ENCODE measurements at places on chromosomes 3 and 15.
A peak's percentile ranks its signal among the peaks of the same experiment; 100 is the strongest.

GRCh38 chr15:70050970-70051369 lies 46.7 kb downstream of the TLE3 start:
- DNase-seq = no peak

GRCh38 chr3:182925330-182925943 lies 54.9 kb downstream of the DCUN1D1 start:
- DNase-seq = no peak

DNA sequence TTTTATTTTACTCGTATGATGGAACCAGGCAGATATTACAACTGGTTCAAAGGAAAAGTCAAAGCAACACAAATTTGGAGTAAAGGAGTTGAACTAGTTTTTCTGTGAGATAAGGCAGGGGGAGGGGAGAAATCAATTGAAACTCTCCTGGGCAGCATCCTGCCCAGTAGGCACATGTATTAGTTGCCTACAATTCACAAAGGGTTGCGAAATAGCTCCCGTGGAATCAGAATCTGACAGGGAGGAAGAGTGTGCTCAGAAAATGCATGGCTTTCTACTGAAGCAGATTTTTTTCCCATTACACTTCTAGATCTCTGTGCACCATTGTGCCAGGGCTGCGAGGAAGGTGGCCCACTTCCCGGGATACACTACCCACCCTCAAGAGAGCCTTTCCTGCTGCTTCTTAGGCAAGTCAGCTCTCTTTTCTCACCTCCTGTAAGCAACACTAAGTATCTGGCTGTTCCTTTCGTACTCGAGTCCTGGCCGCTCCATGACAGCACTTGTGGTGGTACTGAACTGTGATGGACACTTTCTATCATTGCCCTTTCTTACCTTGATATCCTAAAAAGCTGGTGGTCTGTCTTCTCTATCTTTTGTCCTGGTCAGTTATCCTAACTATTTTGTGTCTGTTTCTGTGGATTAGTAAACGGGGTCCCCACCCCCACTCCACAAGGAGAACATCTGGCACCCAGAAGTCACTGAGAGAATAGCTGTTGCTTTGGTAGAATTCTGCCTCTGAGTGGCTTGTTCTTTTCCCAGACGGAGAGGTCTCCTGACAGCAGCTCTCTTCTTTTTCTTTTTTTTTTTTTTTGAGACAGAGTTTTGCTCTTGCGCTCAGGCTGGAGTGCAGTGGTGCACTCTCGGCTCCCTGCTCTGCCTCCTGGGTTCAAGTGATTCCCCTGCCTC lies 74.8 kb downstream of the RPL39L start:
- DNase-seq = peak; percentile 53

GRCh38 chr3:66153481-66154443 lies 67.0 kb upstream of the SLC25A26 start:
- DNase-seq = no peak

- DNase-seq = no peak
Observed at GRCh38 chr15:90762109-90762508, 45.0 kb downstream of the BLM start.

DNA sequence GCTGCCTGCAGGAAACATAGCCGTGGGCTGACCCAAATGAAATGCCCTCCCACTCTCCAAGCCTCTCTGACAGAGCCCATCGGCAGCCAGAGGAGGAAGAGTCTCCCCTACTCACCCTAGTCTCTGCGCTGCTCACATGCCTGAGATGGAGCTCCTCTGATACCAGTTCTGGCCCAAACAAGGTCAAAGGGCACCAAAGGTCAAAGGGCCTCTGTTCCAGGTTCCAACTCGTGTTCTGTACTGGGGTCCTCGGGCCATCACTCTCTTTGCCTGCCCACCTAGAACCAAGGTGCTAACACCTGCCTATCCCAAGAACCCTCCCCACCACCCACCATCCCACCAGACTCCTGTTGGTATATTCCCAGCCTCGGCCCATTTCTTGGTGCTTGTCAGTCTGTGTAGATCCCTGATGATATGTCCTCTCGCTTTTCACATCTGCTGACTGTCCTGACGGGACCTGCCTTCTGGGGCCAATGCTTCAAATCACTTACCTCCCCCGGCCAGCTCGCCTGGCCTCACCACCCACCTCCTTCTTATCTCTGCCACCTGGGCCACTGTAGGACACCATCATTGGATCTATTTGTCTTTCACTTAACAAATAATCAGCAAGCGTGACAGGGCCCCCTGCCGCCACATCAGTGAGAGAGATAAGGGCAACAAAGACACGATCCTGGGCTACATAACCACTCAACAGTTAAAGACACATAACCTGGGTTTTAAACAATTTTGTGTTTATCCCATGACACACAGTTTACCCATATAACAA lies 90.4 kb downstream of the SRGAP3 start:
- peak; percentile 39 for DNase-seq
